ENCODE measurements at places on chromosomes 11 and 22.

GRCh38 chr11:69915501-69916250 lies 96.5 kb upstream of the FGF3 start:
- DNase-seq = peak; percentile 85

- no peak for DNase-seq
Observed at GRCh38 chr11:27820249-27820648, 120.0 kb upstream of the BDNF start.

GRCh38 chr11:121466063-121466794 lies 13.5 kb upstream of the SORL1-AS1 start:
- DNase-seq = no peak

DNA sequence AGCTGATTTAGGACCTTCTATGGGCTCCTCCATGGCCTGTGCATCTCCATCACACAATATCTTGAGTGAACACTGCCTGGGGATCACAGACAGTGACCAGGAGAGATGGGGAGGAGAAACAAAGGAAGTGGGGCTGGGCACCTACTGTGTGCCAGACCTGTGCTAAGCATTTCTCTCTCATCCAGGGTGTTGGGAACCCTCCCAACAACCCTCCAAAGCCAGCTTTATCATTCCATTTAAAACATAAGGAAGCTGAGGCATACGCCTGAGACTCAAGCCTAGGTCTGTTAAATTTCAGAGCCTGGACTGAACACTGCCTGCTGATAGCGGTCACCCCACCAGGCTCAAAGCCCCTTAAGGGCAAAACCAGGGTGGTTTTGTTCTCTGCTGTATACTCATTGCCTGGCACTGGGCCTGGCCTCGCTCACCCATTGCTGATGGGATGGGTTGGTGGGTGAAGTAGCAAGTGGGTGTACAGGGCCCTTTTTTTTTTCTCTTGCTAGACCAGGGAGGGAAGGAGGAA lies 130.1 kb downstream of the MN1 start:
- no peak for DNase-seq

- no peak for DNase-seq
Observed at GRCh38 chr11:106608677-106609076, 409.6 kb downstream of the GUCY1A2 start.

GRCh38 chr22:35728639-35729308 lies 11.1 kb downstream of the APOL5 start:
- DNase-seq = no peak

GRCh38 chr11:111949519-111950426 lies 12.6 kb downstream of the DIXDC1 start:
- no peak for DNase-seq

- no peak for DNase-seq
Observed at GRCh38 chr22:34068001-34068400, 147.7 kb upstream of the LARGE1 start.

GRCh38 chr11:113876074-113876797 lies 864 bp upstream of the USP28 start:
- no peak for DNase-seq

DNA sequence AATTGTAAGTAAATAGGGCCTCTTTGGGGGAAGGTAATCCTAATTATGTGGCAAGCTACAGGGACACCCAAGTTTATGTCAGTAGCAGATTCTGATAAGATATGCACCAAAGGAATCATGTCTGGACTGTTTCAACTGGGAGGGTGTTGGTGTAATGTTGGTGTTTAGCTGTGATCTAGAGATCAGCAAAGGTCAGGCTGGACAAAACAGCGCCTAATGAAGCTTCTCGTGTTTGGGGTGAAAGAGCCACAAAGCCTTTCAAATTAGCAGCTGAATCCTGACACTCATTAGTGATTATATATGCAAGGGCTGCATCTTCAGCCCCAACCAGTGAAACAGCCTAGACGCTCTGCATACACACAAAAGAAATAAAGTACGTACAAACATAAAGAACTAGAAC lies 106.3 kb downstream of the MPPED2 start:
- DNase-seq = no peak

GRCh38 chr22:27835446-27835845 lies 33.9 kb upstream of the MN1 start:
- no peak for DNase-seq

DNA sequence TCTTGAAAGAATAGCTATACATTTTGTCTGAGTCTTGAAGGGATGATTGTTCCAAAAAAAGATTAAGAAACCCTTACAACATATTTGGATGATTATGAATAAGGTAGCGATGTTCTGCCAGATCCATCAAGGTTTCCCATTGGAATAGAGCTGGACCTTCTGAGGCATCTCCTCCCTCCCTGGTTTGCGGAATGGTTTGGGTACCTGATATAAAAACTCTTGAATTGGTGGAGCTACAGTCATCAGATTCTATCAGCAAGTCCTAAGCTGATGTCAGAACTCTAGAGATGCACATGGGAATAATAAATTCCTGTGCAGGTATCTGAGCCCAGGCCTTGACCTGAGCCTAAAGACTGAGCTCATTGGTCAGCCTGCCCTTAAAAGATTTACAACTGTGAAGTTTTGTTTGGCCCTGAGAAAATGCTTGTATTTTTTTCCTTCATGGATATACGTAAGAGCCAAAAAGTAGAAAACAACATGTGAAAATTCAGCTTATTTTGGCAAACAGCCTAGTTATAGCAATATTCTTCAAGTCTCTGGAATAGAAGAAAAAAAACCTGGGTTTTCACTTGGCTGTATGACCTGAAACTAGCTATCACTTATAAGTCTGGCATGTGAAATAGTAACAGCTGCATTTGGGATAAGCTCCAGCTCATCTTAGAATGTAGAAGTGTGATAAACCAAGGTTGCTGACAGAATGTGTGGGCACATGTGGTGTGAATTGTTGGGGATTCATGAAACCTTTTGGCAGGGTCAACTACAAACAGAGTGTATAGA lies 265.7 kb upstream of the CTSC start:
- DNase-seq = no peak

GRCh38 chr11:70107756-70108155 lies 29.6 kb downstream of the ANO1 start:
- DNase-seq = no peak

- DNase-seq = no peak
Observed at GRCh38 chr11:68750195-68751003, 921 bp downstream of the TESMIN start.

DNA sequence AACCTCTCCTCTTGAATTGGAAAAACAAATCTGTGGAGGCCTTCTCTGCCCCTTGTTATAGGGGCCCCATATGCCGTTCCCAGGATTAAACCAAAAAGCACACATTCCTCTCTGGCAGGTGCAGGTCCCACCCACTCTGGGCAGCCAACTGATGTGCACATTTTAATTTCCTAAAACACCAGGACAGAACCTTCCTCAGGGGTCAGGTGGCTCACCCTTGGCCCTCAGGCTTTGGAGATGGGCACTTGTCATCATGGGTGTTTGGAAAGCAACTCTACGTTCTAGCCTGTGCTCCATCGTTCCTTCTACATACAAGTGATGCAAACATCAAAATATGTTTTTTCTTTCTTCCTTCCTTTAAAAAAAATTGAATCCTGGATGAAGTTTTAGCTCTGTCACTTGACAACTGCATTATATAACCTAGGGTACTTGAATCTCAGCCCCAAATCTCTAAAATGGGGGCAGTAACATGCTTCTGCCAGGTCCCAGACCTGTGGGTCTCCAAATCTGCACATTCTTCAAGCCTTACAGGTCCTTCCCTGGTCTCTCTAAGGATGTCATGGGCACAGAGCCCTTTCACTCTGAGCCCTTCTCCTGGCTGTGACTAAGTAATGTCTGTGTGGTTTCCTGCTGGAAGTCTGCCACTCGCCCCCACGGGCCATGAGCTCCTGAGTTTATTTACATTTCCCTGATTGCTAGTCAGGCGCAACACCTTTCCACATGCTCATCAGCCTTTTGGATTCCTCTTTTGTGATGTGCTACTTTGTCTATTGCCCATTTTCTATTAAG lies 43.8 kb downstream of the KCNQ1OT1 start:
- no peak for DNase-seq

DNA sequence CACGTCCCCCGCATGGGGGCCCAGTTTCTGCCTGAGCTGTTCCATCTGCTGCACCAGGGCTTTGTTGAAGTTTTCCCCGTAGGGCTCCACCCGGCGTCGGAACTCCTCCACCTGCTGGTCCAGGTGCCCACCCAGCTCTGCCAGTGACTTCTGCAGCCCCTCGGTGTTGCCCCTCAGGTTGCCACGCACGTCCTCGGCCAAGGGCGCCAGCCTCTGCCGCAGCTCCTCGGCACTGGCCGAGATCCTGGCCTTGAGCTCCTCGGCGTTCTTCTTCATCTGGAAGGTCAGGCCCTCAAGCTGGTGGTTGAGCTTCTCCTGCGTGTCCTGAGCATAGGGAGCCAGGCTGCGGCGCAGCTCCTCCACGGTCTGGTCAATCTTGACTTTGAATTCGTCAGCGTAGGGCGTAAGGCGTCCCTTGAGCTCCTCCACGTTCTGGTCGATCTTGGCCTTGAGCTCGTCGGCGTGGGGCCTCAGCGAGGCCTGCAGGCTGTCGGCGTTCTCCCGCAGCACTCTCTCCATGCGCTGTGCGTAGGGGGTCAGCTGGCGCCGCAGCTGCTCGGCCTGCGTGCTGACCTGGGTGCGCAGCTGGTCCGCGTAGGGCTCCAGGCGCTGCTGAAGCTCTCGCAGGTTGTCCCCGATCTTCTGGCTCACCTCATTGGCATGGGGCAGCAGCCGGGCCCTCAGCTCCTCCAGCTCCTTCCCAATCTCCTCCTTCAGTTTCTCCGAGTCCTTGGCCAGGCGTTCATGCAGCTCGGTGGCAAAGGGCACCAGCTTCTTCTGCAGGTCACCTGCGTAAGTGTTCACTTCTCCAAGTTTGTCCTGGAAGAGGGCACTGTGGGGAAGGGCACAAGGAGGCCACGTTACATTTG lies 1.8 kb downstream of the APOA4 start:
- DNase-seq = no peak

- DNase-seq = no peak
Observed at GRCh38 chr22:18954990-18955571, 19.0 kb upstream of the PRODH start.

DNA sequence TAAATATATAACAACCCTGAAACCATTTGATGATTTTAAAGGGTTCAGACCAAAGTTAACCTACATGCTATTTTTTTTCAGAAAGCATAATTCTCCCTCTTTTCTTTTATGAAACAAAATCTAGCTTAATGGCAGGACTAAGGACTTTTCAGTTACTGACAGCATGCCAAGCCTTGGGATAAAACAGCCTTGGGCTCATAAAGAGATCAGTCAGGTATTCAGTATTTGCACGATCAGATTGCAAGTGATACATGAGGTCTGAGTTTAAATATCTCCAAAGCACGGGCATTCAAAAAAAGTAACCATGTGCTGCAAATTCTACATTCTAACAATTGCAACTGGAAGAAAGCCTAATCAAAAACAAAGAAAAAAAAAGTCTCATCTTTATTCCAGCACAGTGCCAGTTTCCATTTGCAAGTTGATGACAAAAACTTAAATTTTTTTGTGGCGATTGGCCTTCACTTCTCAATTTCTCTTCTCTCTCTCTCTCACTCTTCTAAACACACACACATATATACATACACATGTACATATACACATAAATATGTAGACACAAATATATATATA lies 60.1 kb downstream of the CTSC start:
- no peak for DNase-seq

DNA sequence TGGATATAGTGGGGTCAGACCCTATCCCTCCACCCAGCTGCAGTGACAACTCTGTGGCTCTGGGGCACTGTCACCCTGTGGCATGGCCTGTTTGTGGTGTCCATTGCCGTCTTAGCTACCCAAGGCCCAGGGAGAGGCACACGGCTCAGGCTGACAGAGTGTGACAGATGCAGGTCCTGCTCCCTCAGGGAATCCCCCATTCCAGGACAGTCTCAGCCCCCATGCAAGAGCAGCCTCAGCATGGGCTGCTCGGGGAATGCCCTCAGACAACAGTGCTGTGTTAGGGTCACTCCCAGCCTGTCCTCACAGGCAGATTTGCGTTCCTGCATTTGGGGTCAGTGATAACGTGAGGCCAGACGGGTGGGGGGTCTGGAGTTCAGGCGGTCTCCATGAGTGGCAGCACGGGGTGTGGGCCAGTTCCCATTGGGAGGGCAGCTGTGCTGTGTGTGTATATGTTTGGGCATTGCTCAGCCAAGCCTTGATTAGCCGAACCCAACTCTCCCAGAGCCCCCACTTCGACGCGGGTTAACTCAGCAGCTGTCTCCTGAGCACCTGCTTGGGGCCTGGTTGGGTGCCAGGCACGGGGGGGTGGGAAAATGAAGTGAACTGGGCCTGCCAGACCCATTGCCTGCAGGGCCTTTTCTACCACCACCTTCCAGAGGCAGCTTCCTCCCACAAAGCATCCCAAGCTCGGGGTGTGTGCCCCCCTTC lies 5.3 kb upstream of the KCNQ1OT1 start:
- DNase-seq = no peak

- DNase-seq = no peak
Observed at GRCh38 chr22:41995211-41995610, 3.4 kb upstream of the WBP2NL start.

- DNase-seq = peak; percentile 99
Observed at GRCh38 chr11:207208-207862, at the start of the genes BET1L and RIC8A. TSS of gene BET1L (minus strand) at chr11:207399. CDS start at chr11:207321, 78 bp downstream. TSS of gene RIC8A (plus strand) at chr11:207708. CDS start at chr11:208855, 1,147 bp downstream.

DNA sequence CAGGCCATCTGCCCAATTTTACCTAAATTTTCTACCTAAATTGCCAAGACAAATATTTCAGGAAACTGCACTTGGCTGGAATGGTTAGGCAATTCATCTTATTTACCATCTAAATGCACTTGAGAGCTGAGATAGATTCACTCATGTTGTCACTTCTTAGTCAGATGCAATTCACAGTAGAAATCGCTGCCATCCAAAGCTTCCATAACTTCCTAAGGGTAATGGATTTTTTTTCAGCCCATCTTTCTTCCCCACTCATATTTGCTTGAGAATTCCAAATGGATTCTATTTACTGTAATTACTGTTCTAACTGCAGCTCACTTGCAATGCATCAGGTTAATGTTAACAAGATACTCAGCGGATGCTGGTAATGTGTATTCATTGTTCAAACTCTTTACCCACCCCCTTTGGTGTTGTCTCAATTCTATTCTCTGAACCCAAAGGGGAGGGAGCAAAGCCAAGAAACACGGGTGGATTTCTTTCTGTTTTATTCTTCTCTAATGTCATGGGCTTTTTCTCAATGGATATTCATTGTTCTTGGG lies 96.0 kb downstream of the TENM4 start:
- no peak for DNase-seq

- DNase-seq = no peak
Observed at GRCh38 chr11:66547662-66548009, 933 bp downstream of the ACTN3 start.

DNA sequence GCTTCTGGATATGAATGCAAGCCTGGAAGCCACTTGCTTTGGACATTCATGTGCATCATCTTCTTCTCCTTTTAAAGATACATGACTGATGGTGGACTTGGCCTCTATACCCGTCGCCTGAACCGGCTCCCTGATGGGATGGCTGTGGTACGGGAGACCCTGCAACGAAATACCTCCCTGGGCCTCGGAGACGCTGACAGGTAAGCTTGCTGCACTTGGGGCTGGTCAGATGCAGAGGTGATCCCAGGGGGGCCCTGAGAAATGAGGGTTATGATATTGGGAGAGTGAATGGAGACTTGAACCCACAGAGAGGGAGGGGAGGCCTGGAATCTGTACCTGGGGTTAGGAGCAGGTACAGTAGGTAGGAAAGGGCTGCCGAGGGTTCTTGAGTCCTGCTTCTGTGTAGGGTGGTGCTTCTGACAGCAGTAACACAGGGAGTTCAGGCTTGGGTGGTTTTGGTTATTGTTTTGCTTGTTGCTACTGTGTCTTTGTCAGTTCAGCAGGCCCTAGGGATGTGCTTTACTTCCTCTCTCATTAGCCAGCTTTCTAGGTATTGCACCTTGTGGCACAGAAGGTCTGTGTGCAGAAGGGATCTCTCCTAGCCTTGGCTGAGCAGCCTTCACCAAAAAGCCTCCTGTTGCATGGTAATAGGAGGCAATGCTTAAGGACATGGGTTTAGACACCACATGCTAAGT lies 176.1 kb downstream of the DBX1 start:
- DNase-seq = no peak

Data from spinal cord (tissue), 10 donors.